Left forelimb (tissue), 1 donor: ENCODE measurements at places on chromosomes 7 and 10.

GRCh38 chr7:81637534-81637933 is 132.3 kb downstream of the HGF start:
- DNase-seq: no peak

DNA sequence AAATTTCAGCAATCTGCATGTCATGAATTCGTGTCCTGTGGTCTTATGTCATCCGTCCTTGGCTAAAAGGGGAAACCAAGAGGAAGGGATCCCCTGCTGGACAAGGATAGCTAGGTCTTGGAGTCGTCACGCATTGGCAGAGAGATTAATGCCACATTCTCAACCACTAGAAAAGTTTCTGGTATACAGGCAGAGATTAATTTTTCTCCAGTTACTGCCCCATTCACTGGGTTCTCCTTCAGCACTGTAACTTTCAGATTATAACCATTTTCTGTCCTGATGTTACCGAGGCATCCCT is 1060.6 kb upstream of the AUTS2 start:
- no peak for DNase-seq

DNA sequence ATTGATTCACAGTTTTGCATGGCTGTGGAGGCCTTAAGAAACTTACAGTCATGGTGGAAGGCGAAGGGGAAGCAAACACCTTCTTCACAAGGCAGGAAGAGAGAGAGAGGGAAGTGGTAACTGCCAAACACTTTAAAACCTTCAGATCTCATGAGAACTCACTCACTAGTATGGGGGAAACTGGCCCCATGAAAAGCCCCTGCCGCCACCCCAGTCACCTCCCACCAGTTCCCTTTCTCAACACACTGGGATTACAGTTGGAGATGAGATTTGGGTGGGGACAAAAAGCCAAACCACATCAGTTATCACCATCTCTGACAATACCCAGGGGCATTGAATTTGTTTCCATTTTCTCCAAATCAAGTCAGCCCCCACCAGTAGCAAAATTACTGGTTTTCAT is 740.4 kb downstream of the GATA3 start:
- no peak for DNase-seq

DNA sequence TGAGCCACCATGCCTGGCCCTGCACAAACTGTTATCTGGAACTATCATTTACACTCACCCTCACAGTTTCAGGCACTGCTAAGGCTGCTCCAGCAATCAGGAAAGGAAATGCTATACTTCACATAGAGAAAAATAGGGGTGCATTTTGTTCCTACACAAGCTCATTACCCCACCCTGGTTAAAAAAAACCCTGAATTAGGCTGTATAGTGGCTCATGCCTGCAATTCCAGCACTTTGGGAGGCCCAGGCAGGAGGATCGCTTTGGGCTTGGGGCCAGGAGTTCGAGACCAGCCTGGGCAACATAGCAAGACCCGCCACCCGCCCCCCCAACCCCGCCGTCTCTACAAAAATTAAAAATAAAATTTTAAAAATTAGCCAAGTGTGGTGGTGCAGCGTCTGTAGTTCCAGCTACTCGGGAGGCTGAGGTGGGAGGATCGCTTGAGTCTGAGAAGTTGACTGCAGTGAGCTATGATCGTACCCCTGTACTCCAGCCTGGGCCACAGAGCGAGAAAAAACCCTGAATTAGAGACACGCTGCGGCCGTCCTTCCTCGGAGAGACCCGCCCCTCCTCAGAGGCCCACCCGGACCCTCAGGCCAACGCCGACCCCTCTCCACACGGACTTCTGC is 539 bp downstream of the PTCD1 start:
- DNase-seq: no peak

- DNase-seq: no peak
These were observed 69.5 kb upstream of the ATRNL1 start for GRCh38 chr10:115023715-115024114.

DNA sequence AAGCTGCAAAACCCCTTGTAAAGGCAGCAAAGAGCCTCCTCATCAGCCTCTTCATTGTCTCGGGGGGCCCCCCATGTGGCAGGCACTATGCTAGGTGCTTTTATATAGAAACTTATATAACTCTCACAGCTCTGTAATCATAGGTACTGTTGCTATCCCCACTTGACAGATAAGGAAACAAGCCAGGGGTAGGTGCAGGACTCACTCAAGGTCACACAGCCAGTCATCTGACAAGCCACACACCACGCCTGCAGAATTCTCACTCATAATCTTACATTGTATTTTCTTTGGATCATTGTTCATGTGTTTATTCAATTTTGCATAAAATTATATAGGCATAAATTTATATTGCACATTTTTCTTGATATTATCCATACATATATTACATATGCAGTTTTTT is 165.4 kb downstream of the PPP1R17 start:
- DNase-seq: no peak

- no peak for DNase-seq
These were observed 1.2 kb downstream of the FAM180A start for GRCh38 chr7:135747366-135747765.

GRCh38 chr7:150803161-150803860 is 2.7 kb downstream of the TMEM176A start:
- DNase-seq: no peak

DNA sequence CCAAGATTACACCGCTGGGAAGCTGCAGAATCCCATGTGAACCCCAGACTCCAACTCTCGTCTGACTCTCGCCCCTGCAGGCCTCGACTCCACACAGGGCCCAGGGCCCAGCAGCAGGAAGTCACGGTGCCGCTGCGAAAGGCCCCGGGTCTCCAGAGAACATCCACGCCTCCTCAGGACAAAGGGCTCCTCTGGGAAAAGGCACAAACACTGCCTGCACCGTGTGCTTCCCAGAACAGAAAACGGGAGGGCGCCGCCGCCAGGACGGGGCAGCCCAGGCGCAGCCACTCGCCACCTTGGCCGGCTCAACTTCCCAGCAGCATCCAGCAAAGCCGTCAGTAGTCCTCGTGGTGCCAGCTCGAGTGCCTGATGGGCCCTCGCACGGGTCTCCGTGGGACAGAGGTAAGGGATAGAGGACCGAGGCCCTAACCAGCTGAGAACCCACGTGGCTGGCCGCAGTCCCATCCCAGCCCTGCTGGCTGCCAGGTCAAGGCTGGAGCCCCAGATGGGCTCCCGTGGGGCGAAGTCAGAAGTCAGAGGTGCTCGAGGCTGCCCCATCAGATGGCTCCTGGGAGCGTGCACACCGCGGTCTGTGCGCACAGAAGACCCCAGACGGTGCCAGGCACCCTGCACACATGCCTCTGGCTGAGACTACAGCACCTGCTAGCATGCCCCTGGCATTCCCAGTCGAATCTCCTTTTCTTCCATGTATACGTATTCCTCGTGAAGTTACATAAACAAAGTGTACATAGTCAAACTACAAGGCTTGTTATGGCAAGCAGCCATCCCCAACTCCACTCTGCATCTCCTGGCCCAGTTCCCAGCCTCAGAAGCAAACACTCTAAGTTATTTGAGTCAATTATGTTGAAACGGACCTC is 60.2 kb downstream of the MAD1L1 start:
- no peak for DNase-seq

GRCh38 chr7:51253157-51253556 is 63.5 kb downstream of the COBL start:
- no peak for DNase-seq

GRCh38 chr10:50497758-50498157 is 126.0 kb downstream of the SGMS1 start:
- no peak for DNase-seq

- peak; percentile 33 for DNase-seq
These were observed 13.4 kb downstream of the ZNF316 start for GRCh38 chr7:6650521-6651011.

GRCh38 chr10:75034131-75034512 is 77.3 kb upstream of the SAMD8 start:
- DNase-seq: no peak

DNA sequence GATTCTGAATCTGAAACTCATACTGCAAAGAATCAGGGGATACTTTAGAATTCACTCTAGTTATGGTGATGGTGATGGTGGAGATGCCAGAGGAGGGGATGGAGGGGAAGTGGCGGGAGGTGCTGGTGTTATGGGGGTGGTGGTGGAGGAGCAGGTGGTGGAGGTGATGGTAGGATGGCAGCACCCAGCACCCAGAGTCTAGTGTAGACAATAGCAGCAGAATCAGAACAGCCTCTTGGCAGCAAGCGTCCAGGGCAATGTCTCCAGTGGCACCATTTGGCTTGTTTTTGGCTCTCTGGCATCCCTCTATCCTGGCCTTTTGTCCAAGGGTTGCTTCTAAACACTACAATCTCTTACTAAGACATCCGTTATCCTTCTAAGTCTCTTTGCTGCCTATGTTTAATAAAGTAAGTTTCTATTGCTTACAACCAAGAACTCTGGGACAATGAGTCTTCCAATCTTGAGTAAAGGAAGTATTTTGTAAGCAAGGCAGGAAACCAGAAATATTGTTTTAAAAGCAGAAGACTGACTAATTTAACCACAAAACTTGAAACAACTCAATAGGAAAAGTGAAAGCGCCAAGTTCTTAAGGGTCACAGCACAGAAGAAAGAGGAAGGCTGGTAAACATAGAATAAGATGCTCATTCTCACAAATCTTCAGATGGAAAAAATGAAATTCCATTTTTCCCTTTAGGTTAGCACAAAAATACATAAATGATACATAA is 42.4 kb upstream of the GDF10 start:
- no peak for DNase-seq

- no peak for DNase-seq
These were observed 210.9 kb downstream of the DGKB start for GRCh38 chr7:14691597-14692203.

GRCh38 chr7:87479951-87480350 is 4.5 kb upstream of the ABCB4 start:
- no peak for DNase-seq

DNA sequence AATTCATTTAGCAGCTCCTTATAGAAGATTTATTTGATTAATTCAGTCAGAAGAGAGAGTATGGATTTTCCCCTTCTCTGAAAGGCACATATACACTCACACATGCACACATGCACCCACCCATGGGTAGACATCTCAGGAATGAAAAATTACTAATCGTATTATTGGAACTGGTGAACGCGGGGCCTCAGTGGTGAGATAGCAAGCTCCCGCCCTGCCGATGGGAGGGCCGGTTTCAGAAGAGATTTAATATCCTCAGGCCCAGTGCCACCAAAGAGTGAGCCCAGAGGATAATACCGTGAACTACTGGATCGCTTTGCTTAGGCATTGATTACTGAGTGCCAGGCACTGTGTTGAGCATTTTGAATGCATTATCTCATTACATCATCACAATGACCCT is 38.0 kb upstream of the EMX2 start:
- no peak for DNase-seq

DNA sequence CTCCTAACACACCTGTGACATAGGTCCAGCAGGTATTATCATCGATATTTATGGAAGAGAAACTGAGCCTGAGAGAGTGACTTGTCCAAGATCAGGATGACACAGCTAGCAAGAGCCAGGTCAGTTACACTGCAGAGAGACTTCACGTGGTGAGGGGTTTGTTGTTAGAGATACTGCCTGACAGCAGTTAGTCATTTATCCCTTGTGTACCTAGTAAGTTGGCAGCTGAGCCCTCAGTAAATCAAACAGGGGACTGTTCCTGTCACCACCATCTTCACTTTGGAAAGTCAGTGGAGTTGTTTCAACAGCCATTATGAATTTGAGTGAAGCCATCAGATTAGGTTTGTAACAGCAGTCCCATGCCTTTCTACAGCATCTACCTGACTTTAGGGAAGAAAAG is 87.5 kb upstream of the GATA3 start:
- no peak for DNase-seq

- no peak for DNase-seq
These were observed 185.2 kb upstream of the VIPR2 start for GRCh38 chr7:159329818-159330378.

DNA sequence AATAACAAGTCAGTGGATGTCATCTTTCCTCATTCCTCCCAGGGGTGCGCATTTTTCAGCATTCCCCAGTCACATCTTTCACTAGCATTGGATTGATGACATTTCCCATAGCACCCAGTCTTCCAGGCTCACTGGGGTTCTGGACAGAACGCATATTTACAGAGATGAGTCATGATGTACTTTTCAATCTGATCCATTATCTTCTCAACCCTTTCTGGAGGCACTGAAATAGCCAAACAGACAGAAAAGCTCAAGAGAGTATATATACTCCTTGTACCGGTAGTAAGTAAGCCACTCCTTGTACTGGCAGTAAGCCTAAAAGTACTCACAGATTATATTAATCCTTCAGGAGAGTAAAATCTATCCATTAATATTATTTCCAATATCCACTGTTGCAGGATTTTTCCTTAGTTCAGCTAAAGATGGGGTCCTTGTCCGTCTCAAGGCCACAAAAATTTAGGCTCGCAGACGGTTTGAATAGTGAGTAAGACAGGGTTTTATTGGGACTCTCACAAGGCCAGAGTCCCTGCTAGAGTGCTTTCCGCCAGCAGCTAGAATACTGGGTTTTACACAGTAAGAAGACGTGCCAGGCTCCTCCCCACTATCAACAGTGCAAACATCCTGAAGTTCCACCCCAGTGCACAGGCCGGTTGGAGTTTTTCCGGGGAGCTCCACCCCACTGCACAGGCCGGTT is 60.8 kb downstream of the MDH2 start:
- DNase-seq: no peak

DNA sequence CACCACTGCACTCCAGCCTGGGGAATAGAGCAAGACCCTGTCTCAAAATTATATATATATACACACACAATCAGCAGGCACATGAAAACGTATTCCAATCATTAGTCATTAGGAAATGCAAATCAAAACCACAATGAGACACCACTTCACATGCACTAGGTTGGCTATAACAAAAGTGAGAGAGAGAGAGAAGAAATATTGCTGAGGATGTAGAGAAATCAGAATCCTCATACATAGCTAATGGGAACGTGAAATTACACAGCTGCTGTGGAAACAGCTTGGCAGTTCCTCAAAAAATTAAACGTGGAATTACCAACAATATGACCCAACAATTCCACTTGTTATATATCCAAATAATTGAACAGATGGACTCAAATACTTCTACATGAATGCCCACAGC is 43.3 kb upstream of the CNNM1 start:
- DNase-seq: no peak

DNA sequence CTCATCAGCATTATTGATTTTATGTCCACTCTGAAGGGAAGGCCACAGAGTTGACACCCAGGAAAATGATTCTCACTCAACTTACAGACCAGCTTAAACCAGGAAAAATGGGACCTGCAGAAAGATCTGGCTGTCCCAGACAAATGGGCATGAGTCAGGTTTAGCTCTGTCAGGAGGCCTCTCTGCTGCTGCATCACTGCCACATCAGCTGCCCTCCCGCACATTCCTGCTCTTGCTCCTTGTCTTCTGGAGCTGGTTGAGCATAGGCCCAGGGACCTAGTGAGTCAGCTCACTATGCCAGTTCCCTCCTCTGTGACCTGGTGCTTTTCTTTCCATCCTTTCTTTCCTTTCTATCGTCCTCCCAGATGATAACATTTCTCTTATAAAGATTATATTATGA is 18.8 kb upstream of the SMNDC1 start:
- no peak for DNase-seq

GRCh38 chr10:80739328-80739727 is 201.6 kb downstream of the SH2D4B start:
- DNase-seq: no peak

DNA sequence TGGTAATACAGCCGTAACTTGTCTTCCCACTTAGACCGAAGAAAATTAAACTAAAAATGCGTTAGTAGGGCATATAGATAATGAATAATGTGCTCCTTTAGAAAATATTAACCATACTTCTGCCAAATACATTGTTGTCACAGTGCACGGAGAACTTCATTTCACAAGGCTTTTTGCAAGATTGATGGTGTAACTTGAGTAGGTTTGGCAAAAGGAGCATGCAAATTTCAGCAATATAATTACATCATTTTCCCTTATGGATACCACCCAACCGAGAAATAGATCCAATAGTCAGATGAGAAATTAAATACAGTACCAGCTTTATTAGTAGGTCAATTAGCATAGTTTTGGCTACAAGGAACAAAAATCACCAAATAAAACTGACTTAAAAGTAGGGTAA is 792.6 kb upstream of the C7orf33 start:
- no peak for DNase-seq
